ENCODE measurements at places on chromosomes 2 and 18.

DNA sequence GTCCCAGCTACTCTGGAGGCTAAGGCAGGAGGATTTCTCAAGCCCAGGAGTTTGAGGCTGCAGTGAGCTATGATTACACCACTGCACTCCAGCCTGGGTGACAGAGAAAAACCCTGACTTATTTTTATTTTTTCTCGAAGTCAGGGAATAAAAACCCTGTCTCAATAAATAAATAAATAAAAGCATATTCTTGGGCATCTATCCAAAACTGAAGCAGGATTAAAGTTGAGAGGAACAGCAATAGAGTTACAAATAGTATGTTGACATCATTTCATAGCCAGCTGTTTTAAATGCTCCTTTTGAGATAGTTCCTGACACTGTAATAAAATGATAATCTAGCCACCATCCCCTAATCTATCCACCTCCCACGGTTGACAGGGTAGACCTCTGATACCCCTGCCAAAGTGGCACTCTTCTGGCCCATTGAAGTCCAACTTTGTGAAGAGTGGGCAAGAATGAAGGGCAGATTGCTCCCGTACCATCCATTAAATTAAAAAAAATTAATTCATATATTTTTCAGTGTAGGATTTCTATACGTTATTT, 42.3 kb upstream of the LPIN2 start:
- DNase-seq = no peak

GRCh38 chr18:68177807-68178702, 536.9 kb downstream of the TMX3 start:
- no peak for DNase-seq

DNA sequence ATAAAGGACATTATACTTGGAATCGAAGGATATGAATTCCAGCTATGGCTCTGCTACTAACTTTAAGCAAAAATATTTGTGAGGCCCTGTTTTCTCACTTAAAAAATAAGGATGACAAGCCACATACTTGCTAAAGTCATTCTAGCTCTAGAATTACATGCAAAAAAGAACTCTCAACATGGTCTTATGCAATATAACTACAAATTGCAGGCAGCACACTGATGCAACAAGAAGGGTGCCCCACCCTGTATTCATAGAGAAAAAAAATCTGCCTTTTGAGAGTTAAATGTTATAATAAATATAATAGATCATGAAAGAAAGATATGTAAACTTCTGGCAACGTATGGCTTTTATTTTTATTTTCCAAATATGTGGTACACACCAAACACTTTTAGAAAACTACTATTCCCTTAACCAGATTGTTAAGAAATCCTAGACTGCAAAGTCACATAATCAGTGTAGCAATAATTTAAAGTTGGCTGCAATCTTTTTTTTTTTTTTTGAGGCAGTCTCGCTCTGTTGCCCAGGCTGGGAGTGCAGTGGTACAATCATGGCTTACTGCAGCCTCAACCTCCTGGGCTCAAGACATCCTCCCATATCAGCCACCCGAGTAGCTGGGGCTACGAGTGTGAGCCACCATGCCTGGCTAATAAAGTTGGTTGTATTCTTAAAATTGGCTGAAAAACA, 40.2 kb upstream of the WDSUB1 start:
- DNase-seq = no peak

GRCh38 chr2:74181739-74182138, 3.1 kb upstream of the MOB1A start:
- DNase-seq = no peak

DNA sequence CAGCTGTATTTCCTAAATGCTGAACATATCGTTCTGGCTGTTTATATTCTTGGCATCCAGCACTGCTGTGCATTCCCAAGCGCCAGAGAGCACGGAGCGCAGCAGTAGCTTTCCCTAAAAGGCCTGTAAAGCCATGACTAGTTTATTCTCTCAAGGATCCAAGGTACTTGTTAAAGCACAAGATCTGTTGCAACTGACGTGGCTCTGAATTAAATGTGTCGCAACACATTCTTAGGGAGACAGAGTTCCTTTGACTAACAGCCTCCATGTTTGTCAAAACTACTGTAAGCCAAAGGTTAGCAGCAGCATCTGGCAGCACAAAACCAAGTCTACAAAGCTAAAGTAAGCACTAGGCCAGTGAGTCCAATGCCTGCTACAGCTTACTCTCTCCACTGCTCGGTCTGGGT, 188.6 kb upstream of the FN1 start:
- no peak for DNase-seq

All from activated CD8-positive, alpha-beta memory T cell treated with anti-CD3 and anti-CD28 coated beads for 1 hour (primary cell).